Activated CD4-positive, alpha-beta T cell treated with anti-CD3 and anti-CD28 coated beads for 48 hours (primary cell): ENCODE measurements at places on chromosomes 2 and 18.

DNA sequence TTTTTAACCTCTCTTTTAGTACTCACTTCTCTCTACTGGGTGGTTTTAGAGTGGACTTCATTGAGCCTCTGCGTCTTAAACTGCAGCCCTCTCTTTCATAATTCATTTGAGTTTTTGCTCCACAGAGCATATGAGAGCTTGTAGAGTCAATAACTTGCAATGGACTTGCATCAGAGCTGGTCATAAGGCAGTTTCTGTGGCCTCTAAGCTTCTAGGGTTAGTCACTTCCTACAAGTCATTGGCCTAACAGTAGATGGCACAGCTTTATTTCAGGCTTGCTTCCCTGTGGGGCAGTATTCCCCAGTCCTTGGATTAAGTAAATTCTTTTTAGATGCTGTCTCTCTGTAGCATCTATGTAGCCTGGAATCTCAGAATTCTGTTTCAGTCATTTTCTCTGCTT lies 1435.7 kb downstream of the LRP1B start:
- DNase-seq: no peak

GRCh38 chr2:91974401-91975129 lies 2896.7 kb upstream of the TEKT4 start:
- no peak for DNase-seq

DNA sequence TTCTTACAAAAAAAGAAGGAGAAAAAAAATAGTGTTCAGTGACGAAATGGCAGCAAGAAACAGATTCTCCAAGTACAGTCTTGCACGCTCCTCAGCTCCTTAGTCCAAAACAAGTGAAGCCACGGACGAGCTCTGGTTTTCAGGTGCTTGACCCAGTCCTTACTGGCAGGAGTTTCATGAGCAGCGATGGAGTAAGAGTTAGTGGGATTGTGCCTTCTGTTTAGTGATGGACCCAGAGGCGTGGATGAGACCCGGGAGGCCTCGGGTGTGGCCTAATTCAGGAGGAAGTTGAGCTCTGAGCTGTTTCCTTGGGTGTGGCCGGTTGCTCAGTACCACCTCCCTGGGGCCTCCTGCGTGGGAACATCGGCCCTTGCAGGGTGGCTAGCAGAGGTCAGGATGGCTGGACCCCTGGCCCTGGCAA lies 52.0 kb downstream of the KIF5C start:
- peak; percentile 43 for DNase-seq

GRCh38 chr2:190578158-190579057 lies 43.9 kb upstream of the NEMP2 start:
- no peak for DNase-seq

DNA sequence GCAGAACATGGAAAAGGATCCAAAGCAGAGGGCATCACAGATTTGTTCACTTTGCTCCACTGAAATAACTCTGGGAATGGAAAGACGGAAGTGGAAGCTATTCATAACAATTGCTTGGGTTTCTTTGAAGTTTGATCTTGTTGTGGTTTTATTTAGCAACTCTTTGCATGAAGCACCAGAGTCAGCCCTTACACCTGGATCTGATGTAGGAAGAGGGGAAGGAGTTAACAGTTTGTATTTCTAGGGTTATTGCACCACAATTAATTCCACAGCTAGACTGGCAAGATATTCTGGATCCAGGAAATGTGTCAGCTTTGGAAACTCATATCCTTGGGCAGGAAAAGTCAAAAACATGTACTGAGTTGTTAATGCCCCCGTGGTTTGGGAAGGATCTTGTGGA lies 1143.4 kb downstream of the CNTNAP5 start:
- DNase-seq: no peak

DNA sequence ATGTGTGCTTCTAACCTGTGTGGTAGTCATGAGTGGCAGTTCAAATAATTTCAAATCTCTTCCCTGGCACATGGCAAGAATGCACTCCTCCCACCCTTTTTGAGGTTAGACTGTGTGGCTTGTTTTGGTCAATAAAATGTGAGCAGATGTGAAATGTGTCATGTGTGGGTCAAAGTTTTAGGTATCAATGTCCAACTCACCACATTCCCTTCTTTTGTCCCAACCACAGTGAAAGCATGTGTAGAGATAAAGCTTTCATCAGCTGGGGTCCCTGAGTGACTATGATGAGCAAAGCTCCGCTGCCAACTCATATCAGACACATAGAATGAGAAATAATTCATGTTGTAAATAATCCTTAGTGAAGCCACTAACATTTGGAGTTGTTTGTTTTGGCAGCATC lies 118.2 kb downstream of the PAX3 start:
- no peak for DNase-seq

DNA sequence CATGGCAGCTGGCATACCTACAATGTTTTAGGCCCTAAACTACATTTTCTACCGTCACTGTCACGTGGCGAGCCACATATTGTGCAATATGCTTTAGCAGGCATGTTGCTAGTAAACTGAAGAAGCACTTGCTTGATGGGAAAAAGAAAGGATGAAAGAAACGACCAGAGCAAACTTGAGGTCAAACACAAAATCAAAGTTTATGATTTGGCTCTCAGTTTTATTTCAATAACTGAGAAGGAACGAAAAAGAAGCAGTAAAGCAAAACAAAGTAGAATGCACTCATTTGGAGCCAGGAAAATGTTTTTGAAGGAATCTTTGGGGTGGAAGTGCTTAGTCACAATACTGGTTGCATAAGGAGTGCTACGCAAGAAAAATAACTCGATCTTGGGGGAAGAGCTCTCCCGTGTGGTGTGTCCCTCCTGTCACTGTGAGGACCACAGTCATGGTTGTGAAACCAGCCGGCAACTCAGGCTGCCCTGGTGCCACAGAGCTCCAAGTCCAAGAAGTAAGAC lies 349.8 kb downstream of the RBM43 start:
- DNase-seq: no peak

DNA sequence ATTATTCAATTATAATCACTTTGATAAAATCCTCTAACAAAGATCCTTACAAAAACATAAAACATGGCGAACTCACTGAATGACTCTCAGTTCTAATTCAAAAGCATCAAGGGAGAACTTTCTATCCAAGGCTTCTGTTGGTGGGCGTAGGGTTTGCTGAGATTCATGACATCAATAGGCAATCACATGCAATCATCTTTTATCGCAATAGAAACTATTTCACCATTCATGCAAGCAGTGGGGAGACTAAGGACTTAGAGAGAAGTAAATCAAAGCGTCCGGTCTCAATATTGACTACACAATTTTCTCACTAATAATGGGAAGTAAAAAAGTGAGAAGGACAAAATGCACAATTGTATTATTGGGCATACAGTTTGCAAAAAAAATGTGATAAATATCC lies 168.7 kb downstream of the SCG2 start:
- DNase-seq: no peak

DNA sequence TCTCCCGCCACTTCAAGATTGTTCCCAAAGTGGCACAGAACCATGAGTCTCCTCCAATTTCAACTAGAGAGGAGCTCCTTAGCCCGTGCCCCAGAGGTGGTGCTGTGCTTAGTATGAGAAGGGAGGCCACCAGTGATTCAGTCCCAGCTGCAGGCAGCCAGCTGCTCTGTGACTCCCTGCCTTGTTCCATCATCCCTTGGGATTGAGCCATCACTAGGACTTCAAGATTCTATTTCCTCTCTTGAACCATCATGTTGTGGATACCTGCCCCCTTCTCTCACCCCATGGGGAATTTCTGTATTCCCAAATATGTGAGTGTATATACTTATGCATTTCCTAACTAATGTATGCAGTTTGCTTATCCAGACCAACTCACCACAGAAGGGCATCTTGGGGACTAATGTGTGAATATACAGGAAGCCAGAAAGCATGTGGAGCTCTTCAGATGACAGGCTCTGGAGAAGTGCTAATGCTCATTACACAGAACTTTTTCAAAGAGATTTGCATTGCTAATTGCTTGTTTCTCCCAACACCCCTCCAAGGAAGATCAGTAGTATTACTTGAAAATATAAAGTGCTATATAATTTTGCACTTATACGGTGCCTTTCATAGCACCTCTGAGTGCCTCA lies 111.0 kb upstream of the MAP3K20 start:
- DNase-seq: no peak

DNA sequence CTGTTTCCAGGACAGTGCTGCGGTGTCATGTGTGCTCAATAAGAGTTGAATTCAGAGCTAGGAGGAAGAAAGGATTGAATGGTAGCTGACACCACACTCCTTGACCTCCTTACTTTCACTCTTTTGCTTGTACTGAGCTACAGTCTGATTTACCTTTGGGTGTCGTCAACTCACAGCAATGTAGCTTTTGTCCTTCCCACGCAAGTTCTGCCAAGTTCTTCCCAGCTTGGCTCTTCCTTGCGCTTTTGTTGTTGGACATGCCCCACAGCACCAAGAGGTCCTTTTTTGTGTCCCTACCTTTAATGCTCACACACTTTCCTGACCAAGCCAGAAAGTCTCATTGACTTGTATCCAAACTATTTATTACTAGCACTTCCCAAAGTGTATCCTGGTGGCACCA lies 38.3 kb upstream of the ITGB6 start:
- no peak for DNase-seq

DNA sequence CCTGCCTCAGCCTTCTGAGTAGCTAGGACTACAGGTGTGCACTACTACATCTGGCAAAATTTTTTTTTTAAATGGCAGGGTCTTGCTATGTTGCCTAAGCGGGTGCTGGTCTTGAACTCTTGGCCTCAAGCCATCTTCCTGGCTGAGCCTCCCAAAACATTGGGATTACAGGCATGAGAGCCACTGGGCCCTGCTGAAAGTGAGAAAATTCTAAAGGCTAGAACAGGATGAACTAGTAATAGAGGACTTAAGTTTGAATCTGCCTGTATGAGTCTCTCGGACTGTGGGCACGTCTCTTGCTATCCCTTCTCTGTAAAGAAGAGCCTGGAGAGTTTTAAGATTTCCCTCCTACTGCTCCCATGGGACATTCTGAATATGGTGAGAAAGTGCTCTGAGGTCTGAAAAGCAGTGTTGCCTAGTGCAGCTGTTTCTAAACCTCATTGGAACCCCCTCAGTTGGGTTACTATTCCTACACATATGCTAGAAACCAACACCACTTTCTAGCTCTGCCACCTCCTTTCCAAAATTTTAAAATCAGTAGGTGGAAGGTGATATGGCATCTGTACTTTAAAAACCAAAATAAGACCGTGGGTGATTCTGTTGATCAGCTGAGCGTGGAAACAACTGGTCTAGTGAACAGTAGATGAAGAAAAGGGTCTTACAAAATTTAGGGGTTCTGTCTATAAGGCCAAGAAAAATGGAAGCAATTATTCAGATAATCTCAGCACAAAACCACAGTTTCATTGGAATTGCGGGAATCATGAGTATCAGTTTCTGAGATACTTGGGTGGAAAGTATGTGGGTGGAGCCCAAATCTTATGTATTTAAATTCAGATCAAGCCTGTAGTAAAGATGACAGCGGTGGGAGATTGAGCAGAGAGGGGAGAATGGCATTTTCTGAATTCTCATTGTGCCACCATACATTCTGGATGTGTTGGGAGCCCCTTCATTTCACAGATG lies 259.8 kb upstream of the CXCR4 start:
- no peak for DNase-seq

GRCh38 chr2:83633423-83633822 lies 825.7 kb downstream of the SUCLG1 start:
- no peak for DNase-seq

DNA sequence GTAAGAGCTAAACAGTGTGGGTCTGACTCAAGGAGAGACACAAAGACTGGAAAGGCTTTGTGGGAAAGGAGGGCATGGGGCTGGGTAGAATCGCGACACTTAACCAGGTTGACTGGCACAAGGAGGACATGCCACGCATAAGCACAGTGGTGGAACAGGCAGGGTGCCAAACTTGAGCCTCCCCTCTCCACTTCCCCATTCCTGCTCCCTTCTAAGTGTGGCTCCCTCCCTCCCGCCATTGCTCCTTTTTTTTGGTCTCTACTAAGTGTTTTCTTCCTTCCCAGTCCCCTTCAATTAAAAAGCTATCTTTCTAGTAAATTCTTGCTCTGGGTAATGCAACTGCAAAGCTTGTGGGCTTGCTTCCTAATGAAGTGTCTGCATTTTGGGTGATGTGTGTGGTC lies 40.3 kb upstream of the ZFP36L2 start:
- no peak for DNase-seq

- DNase-seq: no peak
Observed at GRCh38 chr18:24741965-24742724, 281.7 kb downstream of the HRH4 start.

- no peak for DNase-seq
Observed at GRCh38 chr2:187924293-187924692, 367.4 kb upstream of the GULP1 start.

DNA sequence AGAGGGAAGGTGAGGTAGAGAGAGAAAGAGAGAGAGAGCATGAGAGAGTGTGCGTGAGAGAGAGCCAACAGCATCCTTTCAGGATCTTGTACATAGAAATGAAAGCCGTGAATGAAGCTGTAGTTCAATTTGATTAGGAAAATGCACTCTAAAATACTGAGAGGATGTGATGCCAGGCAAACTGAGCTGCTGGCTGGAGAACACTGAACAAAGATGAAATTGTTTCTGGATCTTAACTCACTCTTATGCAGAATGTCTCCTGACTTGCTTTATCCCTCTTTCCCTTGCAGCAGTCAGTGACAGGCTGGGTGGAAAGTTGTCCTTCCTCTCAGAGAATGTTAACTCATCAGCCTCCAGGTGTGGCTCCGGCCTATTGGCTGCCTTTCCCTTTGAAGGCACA lies 10.7 kb downstream of the LYPD1 start:
- no peak for DNase-seq

GRCh38 chr2:30631051-30631671 lies 176.1 kb downstream of the CAPN13 start:
- DNase-seq: no peak

DNA sequence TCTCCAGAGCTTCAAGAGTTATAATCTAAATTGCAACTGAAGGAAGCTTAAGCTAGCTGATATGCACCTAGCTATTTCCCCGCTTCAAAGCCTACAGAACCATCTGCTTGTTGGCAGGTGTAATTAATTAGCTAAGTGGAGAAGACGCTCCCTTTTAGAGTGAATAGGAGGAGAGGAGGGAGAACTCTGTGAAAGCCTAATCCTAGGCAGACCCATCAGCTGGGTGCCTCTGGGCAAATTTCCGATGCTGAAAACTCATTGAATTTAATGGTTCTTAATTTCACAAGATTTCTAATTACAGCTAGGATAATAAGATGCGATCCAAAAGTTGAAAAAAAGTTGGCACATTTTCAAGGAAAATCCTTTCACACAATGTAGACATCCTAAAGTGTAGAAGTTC lies 735.9 kb downstream of the ERBB4 start:
- DNase-seq: no peak

- DNase-seq: no peak
Observed at GRCh38 chr18:21057112-21057511, 54.5 kb downstream of the ROCK1 start.

- no peak for DNase-seq
Observed at GRCh38 chr2:102310964-102311640, at the start of gene IL1RL1. IL1RL1 (plus strand) TSS chr2:102311563; CDS start chr2:102338265, 26,702 bp downstream.

GRCh38 chr18:79796016-79796415 lies 1.7 kb upstream of the KCNG2 start:
- no peak for DNase-seq
